Nephron progenitor cell (in vitro differentiated cells): ENCODE measurements at places on chromosomes 6 and 20.

DNA sequence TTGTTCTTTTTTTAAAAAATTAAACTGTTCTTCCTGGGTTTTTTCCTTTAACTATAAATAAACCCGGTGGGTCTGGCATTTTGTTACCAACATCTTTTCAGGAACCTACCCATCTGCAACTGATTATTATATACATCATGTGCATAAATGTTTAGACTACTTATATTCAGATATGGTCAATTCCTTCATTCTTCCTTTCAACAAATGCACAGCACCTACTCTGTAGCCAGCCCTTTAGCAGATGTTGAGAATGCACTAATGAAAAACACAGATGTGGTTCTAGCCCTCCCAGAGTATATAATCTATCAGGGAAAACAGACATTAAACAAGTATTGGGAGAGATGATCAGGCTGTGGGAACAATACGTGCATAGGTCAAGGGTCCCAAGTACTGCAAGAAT is 237.1 kb downstream of the UST start:
- DNase-seq = no peak

DNA sequence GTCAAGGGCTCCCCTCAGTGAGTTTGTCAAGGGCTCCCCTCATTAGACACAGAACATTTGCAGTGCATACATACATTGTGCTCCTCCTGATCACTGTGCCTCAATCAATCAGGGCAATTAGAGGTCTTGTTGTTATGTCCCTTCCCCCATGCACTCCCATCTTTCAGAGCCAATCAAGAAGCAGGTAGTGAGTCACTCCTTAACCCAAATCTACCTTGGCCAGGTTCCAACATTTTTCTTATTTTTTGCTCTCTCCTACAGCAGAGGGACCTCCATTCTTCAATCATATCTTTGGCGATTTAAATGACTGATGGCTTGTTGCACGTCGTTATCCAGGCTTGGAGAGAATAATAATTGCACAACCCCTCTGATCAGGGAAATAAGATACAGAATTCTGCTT is 409.9 kb upstream of the SPTLC3 start:
- no peak for DNase-seq

DNA sequence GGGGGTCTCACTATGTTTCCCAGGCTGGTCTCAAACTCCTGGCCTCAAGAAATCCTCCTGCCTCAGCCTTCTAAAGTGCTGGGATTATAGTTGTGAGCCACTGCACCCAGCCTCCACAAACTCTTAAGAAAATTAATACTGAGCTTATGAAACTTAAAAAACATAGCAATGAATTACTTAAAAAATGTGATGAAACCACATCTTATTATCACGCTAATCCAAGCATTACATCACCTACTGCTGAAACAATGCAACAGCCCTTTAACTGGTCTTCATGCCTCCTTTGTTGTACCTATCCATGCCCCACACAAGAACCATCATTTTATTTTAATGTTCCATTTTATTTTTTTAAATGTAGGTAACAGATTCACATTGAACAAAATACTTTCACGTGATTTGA is 24.9 kb downstream of the SESN1 start:
- DNase-seq = no peak

GRCh38 chr20:56163806-56164205 is 84.7 kb upstream of the MC3R start:
- DNase-seq = no peak

DNA sequence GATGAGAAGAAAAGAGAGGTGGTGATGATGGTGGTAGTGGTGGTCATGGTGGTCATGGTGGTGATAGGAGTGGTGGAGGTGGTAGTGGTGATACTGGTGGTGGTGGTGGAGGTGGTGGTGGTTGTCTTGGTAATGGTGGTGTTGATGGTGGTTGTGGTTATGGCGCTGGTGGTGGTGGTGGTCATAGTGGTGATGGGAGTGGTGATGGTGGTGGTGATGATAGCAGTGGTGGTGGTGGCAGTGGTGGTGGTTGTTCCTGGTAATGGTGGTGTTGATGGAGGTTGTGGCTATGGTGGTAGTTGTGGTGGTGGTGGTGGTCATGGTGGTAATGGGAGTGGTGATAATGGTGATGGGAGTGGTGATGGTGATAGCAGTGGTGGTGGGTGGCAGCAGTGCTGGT is 36.8 kb downstream of the HAO1 start:
- no peak for DNase-seq

- no peak for DNase-seq
These were observed 283.5 kb downstream of the KHDC1L start for GRCh38 chr6:72941751-72942150.
